ENCODE measurements at places on chromosomes 6 and 20. TPM values are rescaled to one million over a fixed set of nuclear protein-coding genes. Genes with fewer than 3 reads are reported as not detected.

Gene OPRL1
- 2.2 TPM for polyA plus RNA-seq

Gene TREM2
- polyA plus RNA-seq = 0.78 TPM

Gene PRICKLE4
- polyA plus RNA-seq = 4.5 TPM

Gene PROKR2
- polyA plus RNA-seq = not detected

Gene SPEF1
- polyA plus RNA-seq = 1.9 TPM

Gene PLN
- polyA plus RNA-seq = 7.2 TPM

Gene SLC35A1
- 53.6 TPM for polyA plus RNA-seq

Gene OR12D2
- polyA plus RNA-seq = not detected

- no peak for DNase-seq
Observed at GRCh38 chr6:45829873-45830272, 185.8 kb downstream of the CLIC5 start.

DNA sequence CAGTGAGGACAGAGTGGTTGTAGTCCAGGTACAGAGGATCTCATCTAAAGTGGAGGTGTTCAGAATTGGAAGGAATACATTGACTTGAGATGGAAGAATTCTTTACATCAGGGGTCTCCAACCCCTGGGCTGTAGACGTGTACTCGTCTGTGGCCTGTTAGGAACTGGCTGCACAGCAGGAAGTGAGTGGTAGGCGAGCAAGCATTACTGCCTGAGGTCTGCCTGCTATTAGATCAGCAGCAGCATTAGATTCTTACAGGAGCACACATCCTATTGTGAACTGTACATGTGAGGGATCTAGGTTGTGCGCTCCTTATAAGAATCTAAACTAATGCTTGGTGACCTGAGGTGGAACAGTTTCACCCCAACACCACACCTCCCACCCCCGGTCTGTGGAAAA lies 121.1 kb downstream of the CDKAL1 start:
- DNase-seq = no peak

- DNase-seq = no peak
Observed at GRCh38 chr6:146850981-146851380, 252.2 kb downstream of the ADGB start.

- no peak for DNase-seq
Observed at GRCh38 chr6:52020945-52021570, 66.4 kb downstream of the PKHD1 start.

- DNase-seq = no peak
Observed at GRCh38 chr6:160788806-160789205, 86.8 kb downstream of the PLG start.

GRCh38 chr6:136438441-136438840 lies 111.8 kb downstream of the MAP7 start:
- no peak for DNase-seq

- DNase-seq = no peak
Observed at GRCh38 chr6:39684790-39685488, 40.3 kb downstream of the KIF6 start.

GRCh38 chr6:149217466-149217888 lies 100.0 kb upstream of the TAB2 start:
- DNase-seq = no peak

DNA sequence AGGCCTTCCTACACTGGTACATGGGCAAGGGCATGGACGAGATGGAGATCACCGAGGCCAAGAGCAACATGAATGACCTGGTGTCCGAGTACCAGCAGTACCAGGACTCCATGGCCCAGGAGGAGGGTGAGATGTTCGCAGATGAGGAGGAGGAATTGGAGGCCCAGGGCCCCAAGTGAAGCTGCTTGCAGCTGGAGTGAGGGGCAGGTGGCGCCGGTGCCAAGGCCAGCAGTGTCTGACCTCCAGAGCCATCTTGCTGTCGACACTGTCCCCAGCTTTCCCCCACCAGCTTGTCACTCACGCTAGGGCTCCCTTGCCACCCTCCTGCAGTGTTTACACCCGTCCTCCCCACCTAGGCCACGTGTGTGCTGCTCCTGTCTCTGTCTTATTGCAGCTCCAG lies 12.2 kb downstream of the GABRR2 start:
- no peak for DNase-seq

DNA sequence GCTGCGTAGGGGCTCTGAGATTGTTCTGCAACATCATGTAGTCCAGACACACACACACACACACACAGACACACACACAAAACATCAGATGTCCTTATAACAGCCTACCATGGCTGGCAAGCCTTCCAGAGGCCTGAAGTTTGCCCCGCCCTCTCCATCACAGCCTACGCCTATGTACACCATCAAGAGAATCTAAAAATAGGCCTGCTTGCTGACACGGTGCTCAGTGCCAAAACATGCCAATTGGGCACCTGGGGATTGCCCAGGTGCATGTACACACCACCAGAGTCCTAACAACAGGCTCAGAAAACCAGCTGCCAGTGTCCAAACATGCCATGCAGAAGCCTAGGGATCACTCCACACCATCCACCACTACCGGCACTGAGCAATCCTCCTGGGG lies 391.7 kb upstream of the SPTLC3 start:
- no peak for DNase-seq

DNA sequence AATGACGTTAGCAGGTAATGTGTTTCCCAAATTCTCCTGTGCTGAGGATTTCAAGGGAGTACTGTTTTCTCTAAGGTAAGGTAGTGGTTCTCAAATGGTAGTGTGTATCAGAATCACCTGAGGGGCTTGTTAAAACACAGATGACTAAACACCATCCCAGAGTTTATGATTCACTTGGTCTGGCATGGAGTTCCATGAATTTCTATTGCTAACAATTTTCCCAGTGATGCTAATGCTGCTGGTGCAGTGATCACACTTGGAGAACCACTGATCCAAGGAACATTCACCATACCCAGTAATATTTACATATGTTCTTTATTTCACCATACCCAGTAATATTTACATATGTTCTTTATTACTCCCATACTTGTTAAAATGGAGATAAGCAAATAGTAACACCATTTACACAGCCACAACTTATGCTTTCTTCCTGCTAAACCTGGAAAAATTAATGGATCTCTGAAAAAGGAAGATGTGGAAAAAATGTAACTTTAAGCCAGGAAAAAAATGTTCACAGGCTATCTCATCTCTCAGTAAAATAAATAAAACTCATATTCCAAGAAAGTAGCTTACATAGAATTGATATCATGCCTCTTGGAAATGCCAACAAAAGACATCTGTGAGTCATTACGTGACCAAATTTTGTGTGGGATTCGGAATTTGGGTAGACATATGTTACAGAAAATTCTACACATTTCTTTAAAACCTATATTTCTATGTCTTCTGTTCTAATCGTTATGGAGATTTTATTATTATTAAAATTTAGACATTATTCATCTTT lies 129.5 kb downstream of the MMUT start:
- no peak for DNase-seq

DNA sequence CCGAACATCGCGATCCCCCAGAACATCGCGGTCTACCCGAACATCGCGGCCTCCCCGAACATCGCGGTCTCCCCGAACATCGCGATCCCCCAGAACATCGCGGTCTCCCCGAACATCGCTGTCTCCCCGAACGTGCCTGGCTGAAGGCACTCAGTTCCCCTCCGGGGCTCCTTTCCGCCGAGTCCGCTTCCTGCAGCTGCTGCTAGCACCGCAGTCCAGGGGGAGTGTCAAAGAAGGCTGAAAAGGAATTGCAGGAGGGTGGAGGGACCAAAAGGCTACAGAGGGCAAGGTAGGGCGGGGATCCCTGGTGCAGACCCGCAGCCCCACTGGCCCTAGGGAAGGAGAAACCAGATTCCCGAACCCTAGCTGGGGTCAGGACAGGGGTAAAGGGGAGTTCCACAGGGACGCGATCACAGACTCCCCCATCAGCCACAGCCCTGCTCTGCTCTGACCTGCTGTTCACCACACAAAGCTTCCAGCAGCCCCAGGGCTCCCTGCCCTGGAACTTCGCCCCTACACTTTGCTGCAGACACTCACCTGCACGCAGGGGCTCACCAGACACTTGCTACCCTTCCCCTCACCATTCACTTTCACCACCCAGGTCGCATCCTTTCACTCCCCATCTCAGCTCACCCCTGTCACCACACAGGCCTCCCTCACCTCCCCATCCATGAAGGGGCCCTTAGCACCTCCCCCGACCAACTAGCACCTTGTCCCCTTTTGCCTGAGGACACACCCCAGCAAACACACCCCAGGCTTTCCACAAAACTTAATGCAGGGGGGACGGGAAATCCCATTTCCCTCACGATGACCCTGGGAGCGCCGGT lies 1.7 kb downstream of the ULBP1 start:
- no peak for DNase-seq

DNA sequence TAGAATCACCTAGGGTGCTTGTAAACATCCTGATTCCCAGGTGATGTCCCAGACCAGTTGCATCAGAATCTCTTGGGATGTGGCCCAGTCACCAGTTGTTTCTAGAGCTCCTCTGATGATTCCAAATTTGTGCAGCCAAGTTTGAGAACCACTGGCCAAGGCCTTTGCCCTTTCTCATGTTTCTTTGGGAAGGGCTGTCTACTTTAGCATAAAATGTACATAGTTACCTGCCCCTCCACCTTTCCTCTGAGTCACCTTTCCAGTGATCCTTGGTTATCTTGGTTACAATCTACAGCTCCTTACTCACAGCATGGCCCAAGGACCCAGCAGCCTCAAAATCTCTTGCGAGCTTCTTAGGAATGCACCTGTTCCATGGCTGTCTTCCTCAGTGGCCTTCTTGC lies 266.4 kb upstream of the PRND start:
- no peak for DNase-seq

DNA sequence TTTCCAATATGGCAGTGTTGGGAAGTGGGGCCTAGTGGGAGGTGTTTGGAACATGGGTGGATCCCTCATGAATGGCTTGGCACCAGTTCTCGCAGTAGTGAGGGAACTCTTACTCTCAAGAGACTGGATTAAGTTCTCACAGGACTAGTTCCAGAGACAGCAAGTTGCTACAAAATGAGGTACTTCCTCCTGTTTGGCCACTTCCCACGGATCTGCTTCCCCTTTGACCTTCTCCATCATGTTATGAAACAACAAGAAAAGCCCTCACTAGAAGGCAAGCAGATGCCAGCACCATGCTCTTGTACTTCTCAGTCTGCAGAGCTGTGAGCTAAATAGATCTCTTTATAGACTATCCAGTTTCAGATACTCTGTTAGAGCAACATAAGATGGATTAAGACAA lies 3.1 kb downstream of the RSPH3 start:
- no peak for DNase-seq

DNA sequence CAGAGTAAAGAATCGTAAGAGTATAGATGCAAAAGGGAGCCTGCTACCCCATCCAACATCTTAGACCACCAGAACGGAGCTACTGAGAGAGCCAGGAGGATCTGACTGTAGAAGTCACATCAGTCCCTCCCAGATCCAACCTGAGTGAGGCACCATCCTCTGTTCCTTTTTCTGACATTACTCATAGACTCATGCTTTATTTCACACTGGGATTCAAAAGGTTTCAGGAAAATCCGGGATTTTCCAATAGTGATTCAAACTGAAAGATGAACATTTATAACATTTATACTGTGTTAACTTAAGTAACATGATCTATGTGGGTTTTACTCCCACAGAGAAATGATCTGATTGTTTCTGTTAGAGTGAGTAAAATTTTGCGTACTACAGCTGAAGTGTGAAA lies 868.6 kb upstream of the GJE1 start:
- no peak for DNase-seq

GRCh38 chr6:14819001-14819400 lies 426.9 kb upstream of the JARID2 start:
- no peak for DNase-seq

GRCh38 chr20:48002517-48002970 lies 217.3 kb upstream of the SULF2 start:
- no peak for DNase-seq

- DNase-seq = peak; percentile 24
Observed at GRCh38 chr6:118618676-118619377, 32.6 kb downstream of the CEP85L start.

DNA sequence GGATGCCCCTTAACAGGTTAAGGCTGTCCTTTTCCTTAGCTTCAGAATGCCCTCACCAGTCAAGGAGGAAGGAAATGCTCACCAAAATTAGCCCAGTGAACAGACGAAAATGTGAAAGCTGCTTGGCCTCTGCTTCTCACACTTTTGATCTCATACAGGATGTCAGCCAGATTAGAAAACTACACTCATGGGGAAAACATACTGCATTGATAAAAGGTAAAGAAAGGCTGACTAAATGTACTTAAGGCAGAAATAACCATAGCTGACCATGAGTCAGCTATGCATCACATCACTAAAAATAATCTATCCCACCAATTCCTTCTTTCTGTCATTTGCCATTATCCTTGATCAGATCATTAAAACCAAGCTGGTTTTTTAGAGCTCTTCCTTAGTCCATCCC lies 198.4 kb upstream of the TENT5A start:
- DNase-seq = no peak

DNA sequence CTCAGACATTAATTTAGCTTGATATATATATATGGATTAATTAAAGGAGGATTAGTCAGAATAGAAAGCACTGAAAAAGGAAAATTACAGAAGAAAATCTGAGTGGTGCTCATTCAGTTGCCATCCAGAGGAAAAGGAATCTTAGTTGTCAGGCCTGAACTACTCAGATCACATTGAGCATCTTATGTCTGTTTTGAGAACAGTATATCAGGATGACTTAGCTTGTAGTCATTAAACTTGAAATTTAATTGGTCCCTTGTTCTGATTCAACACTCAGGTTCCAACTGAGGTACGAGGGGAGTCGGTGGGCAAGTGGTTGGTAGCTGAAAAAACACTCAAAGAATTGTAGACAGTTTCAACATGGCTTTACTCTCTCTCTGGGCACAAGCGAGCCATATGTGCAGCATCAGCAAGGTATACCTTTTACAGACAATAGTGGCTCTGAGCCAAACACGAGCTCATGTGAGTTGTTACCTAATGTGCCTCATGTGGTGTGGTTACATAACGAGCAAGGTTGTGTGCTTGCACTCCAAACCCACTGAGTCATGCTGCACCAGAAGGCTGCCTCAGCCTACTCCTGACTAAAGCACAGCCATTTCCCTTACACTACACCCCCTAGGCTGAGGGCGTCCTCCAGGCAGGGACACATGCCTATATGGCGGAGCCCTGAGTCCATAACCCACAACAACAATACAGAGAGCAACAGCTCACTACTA lies 73.0 kb upstream of the HMGN3 start:
- no peak for DNase-seq

Measured in left lung (tissue), 14 donors.